ENCODE measurements at places on chromosomes 11 and 22. TPM values are rescaled to one million over a fixed set of nuclear protein-coding genes. Genes with fewer than 3 reads are reported as not detected.

DNA sequence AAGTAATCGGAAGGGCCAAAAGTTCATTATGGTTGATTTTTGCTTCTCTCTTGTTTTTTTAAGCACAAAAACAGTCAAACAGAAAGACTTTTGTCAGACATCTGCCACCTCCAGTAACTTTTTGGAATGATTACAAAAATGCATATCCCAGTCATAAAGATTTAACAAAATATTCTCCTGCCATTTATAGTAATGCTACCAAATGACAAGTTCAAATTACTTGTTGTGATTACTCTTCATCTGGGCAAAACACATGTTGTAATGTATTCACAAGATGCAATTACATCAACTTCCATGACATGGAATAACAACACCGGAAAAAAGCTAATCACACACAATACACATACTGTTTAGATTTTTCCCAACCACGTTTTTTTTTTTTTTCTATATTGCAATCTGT is 1017.5 kb upstream of the TENM4 start:
- no peaks in the 10 kb centered on the region for H3K27me3 ChIP-seq
- no peak overlapping the region for H3K4me3 ChIP-seq
- no peaks in the 10 kb centered on the region for H3K4me1 ChIP-seq
- H3K36me3 ChIP-seq: no peaks in the 10 kb centered on the region
- H3K27ac ChIP-seq: no peak overlapping the region

Gene UBQLNL
- polyA plus RNA-seq: 0.10 TPM

DNA sequence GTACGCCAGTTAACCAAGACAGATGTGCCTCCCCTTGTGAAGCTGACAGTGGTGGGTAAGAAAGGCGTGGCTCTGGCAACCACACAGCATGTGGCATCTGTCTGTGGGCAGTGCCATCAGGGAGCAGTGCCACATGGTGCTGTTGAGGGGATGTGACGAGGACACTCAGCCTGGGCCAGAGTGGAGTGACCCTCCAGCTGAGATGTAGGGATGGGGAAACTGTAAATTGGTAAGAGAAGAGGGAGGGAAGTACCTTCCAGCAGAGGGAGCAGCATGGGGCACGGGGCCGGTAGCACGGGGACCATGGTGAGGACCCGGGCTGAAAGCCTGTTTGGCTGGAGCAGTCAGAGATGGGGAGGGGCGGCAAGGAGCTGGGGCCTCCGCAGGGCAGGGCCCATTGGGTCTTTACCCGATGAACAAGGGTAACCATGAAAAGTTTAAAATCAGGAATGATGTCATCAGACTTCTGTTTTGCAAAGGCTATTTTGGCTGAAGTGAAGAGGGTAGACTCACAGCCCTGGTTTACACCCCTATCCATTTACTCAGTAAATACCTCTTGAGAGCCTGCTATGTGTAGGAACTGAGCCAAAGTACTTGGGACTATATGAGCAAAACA is 10.4 kb downstream of the TMPRSS6 start:
- DNase-seq: no peak
- no peak overlapping the region for H3K27ac ChIP-seq
- H3K27me3 ChIP-seq: peaks cover 29% of the 10 kb centered on the region
- no peaks in the 10 kb centered on the region for H3K36me3 ChIP-seq

Gene SUSD2
- 0.82 TPM for polyA plus RNA-seq

Gene EXPH5
- 0.05 TPM for polyA plus RNA-seq

Gene SORL1
- polyA plus RNA-seq: 6.1 TPM

- no peaks in the 10 kb centered on the region for H3K36me3 ChIP-seq
- H3K27me3 ChIP-seq: no peaks in the 10 kb centered on the region
- H3K4me3 ChIP-seq: no peak overlapping the region
- no peak for DNase-seq
- no peaks in the 10 kb centered on the region for H3K4me1 ChIP-seq
- H3K27ac ChIP-seq: no peak overlapping the region
These were observed 505.2 kb downstream of the TBC1D22A start for GRCh38 chr22:47267513-47268282.

GRCh38 chr11:113974741-113975470 is at the start of gene HTR3A:
HTR3A (plus strand) TSS chr11:113975108; CDS start chr11:113975326, 218 bp downstream.
- no peak within 1 kb of the TSS for H3K27ac ChIP-seq
- no peaks in the 10 kb centered on the region for H3K36me3 ChIP-seq
- peak; percentile 43 for DNase-seq
- H3K4me3 ChIP-seq: no peak within 1 kb of the TSS
- no peaks in the 10 kb centered on the region for H3K27me3 ChIP-seq

DNA sequence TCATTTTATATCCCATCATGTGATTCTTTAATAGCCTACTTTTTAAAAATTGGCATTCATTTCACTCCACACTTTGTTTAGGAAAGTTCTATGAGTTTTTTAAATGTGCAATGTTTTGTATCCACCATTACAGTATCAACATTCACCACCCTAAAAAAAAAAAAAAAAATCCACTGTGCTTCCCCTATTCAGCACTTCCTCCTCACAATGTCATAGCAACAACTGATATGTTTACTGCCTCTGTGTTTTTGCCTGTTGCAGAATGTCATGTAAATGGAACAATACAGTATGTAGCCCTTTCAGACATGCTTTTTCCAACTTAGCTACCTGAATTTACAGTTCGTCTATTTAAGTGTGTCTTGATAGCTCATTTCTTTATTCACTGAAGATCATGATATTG is 754.2 kb downstream of the FAM181B start:
- no peak overlapping the region for H3K27ac ChIP-seq
- no peaks in the 10 kb centered on the region for H3K36me3 ChIP-seq
- no peaks in the 10 kb centered on the region for H3K4me1 ChIP-seq
- no peaks in the 10 kb centered on the region for H3K27me3 ChIP-seq

- no peak overlapping the region for H3K27ac ChIP-seq
- no peaks in the 10 kb centered on the region for H3K27me3 ChIP-seq
- DNase-seq: no peak
- no peak overlapping the region for H3K4me3 ChIP-seq
- peaks cover under 1% of the 10 kb centered on the region for H3K4me1 ChIP-seq
These were observed 421.6 kb downstream of the TMEM135 start for GRCh38 chr11:87459351-87459750.

Gene PIK3IP1
- polyA plus RNA-seq: 11.3 TPM

Gene HYLS1
- polyA plus RNA-seq: 1.4 TPM

- H3K27ac ChIP-seq: no peak overlapping the region
- no peaks in the 10 kb centered on the region for H3K27me3 ChIP-seq
- H3K36me3 ChIP-seq: no peaks in the 10 kb centered on the region
- no peak for DNase-seq
These were observed 848.7 kb downstream of the OPCML start for GRCh38 chr11:132683602-132684001.

DNA sequence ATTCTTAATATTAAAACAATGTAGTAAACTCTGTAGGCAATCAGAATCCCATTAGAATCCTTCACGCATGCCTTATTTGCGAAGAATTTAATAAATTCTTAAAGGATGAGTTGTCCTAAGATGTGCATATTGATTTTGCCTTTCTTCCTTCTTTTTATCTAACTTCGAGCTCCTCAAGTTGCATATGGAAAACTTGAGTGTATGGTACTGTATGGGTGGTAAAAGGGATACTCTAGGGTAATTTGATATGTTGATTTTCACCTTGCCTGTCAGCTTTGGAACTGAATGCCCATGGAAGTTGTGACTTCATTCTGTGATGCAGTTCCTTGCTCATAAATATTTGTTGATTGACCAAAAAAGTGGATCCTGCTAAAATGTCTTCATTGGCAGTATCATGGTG is 193.8 kb downstream of the DDX10 start:
- H3K4me3 ChIP-seq: no peak overlapping the region
- H3K36me3 ChIP-seq: 0 out of 2 replicates have a peak, but pooled peaks cover 3% of the 10 kb centered on the region
- H3K4me1 ChIP-seq: no peaks in the 10 kb centered on the region
- H3K27ac ChIP-seq: no peak overlapping the region

GRCh38 chr11:94332814-94333213 is 28.4 kb downstream of the IZUMO1R start:
- H3K27ac ChIP-seq: no peak overlapping the region
- no peaks in the 10 kb centered on the region for H3K4me1 ChIP-seq
- DNase-seq: no peak
- no peaks in the 10 kb centered on the region for H3K27me3 ChIP-seq
- no peaks in the 10 kb centered on the region for H3K36me3 ChIP-seq

GRCh38 chr11:131686836-131687235 is 316.4 kb downstream of the NTM start:
- no peak for DNase-seq
- peaks cover 5% of the 10 kb centered on the region for H3K27me3 ChIP-seq
- no peak overlapping the region for H3K4me3 ChIP-seq
- H3K4me1 ChIP-seq: no peaks in the 10 kb centered on the region
- no peaks in the 10 kb centered on the region for H3K36me3 ChIP-seq

GRCh38 chr11:65781152-65781961 is 581 bp upstream of the AP5B1 start:
- peaks cover 13% of the 10 kb centered on the region for H3K27me3 ChIP-seq
- H3K36me3 ChIP-seq: no peaks in the 10 kb centered on the region
- peak; percentile 91 for DNase-seq
- H3K4me3 ChIP-seq: peak overlapping the region; percentile 62
- peaks cover 13% of the 10 kb centered on the region for H3K4me1 ChIP-seq

GRCh38 chr11:43278193-43278956 is 33.4 kb upstream of the API5 start:
- no peak overlapping the region for H3K4me3 ChIP-seq
- H3K36me3 ChIP-seq: no peaks in the 10 kb centered on the region
- peaks cover 16% of the 10 kb centered on the region for H3K4me1 ChIP-seq
- H3K27ac ChIP-seq: no peak overlapping the region
- DNase-seq: peak; percentile 59

Gene SMTNL1
- polyA plus RNA-seq: not detected

GRCh38 chr11:70263363-70263762 is 7.1 kb upstream of the PPFIA1 start:
- H3K27me3 ChIP-seq: peaks cover 10% of the 10 kb centered on the region
- no peak overlapping the region for H3K4me3 ChIP-seq
- no peaks in the 10 kb centered on the region for H3K4me1 ChIP-seq
- no peak for DNase-seq
- no peak overlapping the region for H3K27ac ChIP-seq

- H3K4me3 ChIP-seq: no peak overlapping the region
- H3K4me1 ChIP-seq: no peaks in the 10 kb centered on the region
- no peak for DNase-seq
- no peaks in the 10 kb centered on the region for H3K36me3 ChIP-seq
- H3K27me3 ChIP-seq: no peaks in the 10 kb centered on the region
These were observed 2.9 kb downstream of the PANX2 start for GRCh38 chr22:50173311-50173982.

Gene MS4A13
- polyA plus RNA-seq: not detected

DNA sequence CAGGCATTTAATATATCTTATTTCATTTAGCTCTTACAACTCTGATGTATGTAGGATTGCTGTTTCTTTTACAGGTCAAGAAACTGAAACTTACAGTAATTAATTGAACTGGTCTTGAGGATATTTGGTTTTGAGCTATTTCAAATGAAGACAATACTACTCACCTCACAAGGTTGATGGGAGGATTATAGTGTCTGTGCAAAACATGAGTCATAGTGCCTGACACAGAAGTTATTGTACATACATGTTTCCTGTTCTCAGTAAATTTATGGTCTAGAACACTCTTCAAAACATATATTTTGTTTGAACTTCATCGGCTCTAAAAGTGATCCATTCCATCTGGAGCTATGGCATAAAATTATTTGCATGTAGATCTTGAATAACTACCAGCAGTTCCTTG is 61.9 kb downstream of the CECR2 start:
- H3K27me3 ChIP-seq: peaks cover 10% of the 10 kb centered on the region
- no peak overlapping the region for H3K4me3 ChIP-seq
- no peaks in the 10 kb centered on the region for H3K4me1 ChIP-seq
- DNase-seq: no peak

DNA sequence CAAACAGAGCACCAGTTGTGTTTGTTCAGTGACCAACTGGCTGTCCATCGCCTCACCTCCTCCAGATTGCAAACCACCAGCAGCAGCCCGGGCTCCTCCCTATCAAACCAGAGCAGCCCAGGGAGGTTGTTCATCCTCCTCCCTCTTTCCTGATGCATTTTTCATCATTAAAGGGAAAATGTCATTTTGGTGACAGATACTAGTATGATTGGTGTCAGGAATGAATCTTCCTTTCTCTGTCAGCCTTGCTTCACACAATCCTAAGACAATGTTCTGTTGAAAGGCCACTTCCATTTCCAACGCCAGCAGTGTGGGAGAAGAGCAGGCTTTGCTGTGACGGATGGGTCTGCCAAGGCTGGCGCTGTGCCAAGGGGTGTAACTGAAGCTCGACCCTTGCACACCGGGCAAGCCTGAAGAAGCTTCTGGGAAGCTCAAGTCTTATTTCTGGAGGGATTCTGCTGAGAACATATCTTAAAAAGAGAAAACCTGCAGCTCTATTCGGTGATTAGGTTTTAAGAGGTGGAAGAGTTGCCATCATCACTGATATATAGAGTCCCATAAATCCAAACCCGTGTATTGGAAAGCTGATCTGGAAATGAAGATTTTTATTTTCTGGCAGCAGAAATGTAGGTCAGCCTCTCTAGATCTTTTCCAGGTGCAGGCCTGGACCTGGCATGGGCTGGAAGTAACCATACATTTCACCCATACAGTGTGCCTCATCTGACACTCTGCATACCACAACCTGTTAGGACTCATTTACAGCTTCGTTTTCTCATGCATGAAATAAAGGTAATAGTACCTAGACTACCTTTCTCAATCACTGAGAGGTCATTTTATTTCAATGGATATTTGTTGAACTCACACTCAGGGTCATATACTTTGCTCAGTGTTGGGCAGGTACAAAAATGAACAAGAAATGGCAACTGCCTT is 524.5 kb downstream of the NTM start:
- no peak for DNase-seq
- no peaks in the 10 kb centered on the region for H3K27me3 ChIP-seq
- H3K4me1 ChIP-seq: peaks cover 29% of the 10 kb centered on the region
- H3K4me3 ChIP-seq: no peak overlapping the region

- H3K36me3 ChIP-seq: no peaks in the 10 kb centered on the region
- no peak overlapping the region for H3K4me3 ChIP-seq
- no peaks in the 10 kb centered on the region for H3K4me1 ChIP-seq
These were observed 206.0 kb downstream of the BRD1 start for GRCh38 chr22:49621601-49622210.

DNA sequence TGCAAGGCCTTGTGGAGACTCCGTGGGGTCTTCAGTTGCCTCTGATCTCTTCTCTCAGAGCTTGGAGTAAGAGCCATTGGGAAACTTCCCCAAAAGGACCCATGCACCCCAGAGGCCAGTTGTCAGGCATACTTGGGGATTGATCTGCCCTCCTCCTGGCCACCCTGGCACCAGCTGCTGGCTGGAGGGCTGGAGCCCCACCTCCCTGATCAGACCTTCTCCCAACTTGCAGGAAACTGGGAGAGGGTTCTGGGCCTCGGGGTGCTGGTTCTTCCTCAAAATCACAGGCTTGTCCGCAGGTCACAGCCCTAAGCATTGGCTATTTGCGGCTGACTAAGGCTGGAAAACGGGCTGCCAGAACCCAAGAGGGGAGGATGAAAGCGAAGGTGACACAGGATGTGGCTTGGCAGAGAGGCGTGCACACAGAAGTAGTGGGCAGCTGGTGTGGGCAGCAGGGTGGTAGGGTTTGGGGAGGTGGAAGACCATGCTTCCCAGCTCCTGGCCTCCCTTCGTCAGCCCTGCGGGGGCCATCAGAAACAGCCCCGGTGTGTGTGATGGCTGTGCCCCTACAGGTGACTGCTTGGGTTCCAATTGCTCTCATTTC is 1.3 kb upstream of the DGKZ start:
- no peaks in the 10 kb centered on the region for H3K36me3 ChIP-seq
- H3K4me1 ChIP-seq: peaks cover 11% of the 10 kb centered on the region
- H3K27me3 ChIP-seq: no peaks in the 10 kb centered on the region
- no peak overlapping the region for H3K27ac ChIP-seq
